CD4-positive, CD25-positive, alpha-beta regulatory T cell (primary cell): ENCODE measurements at places on chromosomes 4 and X. TPM values are rescaled to one million over a fixed set of nuclear protein-coding genes. Genes with fewer than 3 reads are reported as not detected.

IL21 gene
- 0.20 TPM for total RNA-seq

DNA sequence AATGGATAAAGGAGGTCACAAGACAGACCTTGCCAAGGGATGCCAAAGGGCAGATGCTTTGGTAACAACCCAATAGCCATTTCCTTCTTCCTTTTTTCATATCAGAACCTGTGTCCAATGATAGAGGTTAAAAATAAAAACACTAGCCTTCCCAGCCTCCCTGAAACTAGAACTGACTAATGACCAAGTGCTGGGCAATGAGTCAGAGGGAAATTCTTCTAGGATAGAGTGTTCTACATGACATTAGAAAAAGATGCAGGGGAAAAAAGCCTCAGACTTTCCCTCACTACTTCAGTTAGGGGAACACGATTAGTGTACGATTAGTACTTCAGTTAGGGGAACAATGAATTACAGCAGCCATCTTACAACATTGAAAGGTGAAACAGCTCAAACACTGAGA lies 29.3 kb upstream of the FAM47C start:
- no peaks in the 10 kb centered on the region for H3K4me1 ChIP-seq
- H3K27ac ChIP-seq, result no peak overlapping the region
- no peaks in the 10 kb centered on the region for H3K36me3 ChIP-seq
- DNase-seq, result no peak
- no peak overlapping the region for H3K4me3 ChIP-seq

CXCL8 gene
- 0.52 TPM for total RNA-seq

PDZD4 gene
- total RNA-seq, result 4.9 TPM

LONRF3 gene
- total RNA-seq, result 5.3 TPM

UGT2B7 gene
- total RNA-seq, result not detected

- H3K27ac ChIP-seq, result no peak overlapping the region
- no peaks in the 10 kb centered on the region for H3K4me1 ChIP-seq
- H3K4me3 ChIP-seq, result no peak overlapping the region
- H3K27me3 ChIP-seq, result no peaks in the 10 kb centered on the region
These were observed 346.2 kb downstream of the ARHGAP10 start for GRCh38 chr4:148078061-148078460.

DNA sequence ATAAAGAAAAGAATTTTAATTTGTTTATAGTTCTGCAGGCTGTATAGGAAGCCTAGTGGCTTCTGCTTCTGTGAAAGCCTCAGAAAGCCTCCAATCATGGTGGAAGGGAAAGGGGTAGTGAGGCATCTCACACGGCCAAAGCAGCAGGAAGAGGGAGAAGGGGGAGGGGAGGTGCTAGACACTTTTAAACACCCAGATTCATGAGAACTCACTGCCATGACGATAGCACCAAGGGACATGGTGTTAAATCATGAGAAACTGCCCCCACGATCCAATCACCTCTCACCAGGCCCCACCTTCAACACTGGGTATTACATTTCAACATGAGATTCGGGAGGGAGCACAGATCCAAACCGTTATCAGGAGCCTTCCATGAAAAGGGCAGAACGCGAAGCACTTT lies 18.1 kb downstream of the SMIM31 start:
- no peak for DNase-seq
- H3K27me3 ChIP-seq, result peaks cover 3% of the 10 kb centered on the region
- no peak overlapping the region for H3K4me3 ChIP-seq
- H3K36me3 ChIP-seq, result no peaks in the 10 kb centered on the region
- H3K4me1 ChIP-seq, result no peaks in the 10 kb centered on the region
- H3K27ac ChIP-seq, result no peak overlapping the region

TRMT2B gene
- 41.3 TPM for total RNA-seq

DNAJB14 gene
- total RNA-seq, result 66.1 TPM

DNA sequence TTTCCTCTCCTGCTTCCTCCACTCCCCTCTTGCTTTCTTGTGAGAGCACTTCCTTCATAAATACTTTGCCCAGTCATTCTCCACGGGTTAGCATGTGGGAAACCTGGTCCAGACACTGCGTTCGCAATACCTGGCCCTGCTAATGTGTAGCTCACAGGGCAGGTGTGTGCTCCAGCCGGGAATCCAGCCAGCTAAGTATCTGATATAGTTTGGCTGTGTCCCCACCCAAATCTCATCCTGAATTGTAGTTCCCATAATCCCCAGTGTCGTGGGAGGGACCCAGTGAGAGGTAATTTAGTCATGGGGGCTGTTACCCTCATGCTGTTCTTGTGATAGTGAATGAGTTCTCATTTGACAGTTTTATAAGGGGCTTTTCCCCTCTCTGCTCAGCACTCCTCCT lies 32.2 kb upstream of the STX18 start:
- H3K36me3 ChIP-seq, result no peaks in the 10 kb centered on the region
- no peak overlapping the region for H3K27ac ChIP-seq
- DNase-seq, result no peak
- H3K4me1 ChIP-seq, result no peaks in the 10 kb centered on the region

DNA sequence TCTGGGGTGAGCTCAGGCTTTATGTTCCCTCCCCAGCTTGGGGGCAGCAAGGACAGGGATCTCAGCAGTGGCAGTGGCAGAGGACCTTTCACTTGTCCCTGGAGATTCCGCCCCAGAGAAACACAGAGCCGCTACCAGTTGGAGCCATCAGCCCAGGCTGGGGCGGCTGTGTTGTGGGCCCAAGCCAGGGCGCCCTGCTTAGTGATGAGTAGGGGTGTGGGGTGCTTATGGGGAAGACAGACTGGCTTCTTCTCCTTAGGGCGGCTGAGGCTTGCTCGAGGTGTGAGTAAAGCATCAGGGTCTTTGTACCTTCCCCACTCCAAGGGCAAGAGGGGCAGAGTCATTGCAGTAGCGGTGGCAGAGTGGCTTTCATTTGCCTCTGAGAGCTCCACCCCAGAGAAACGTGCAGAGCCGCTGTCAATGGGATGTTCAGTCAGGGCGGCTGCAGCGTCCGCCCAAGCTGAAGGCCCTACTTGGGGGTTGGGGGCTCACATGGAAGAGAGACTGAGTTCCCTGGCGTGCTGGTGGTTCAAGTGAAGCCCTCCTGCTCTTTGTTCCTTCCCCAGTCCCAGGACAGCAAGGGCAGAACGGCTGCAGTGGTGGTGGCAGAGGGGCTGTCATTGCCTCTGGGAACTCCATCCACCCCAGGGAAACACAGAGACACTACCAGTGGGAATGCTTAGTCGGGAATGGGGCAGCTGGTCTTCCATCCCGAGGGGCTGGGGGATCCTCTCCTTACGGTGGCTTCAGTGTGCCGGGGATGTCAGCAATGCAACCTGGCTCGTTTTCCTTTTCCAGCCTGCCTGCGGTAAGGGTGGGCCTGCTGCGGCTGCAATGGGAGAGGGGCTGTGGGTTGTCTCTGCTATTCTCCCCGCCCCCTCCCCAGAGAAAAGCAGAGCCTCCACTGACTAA lies 2142.5 kb upstream of the TENM3 start:
- no peaks in the 10 kb centered on the region for H3K4me1 ChIP-seq
- no peaks in the 10 kb centered on the region for H3K36me3 ChIP-seq
- DNase-seq, result no peak

DNA sequence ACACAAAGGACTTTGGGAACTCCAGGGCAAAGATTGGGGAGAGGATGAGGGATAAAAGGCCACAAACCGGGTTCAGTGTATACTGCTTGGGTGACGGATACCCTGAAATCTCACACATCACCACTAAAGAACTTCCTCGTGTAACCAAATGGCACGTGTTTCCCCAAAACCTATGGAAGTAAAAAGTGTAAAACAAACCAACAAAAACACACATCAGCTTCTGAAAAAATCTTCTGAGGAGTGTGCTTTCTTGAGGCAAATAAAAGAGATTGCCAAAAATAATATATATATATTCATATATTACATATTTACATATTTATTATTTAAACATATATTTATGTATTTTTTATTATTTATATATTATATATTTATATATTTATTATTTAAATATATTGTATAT lies 3.9 kb downstream of the P2RY8 start:
- no peak overlapping the region for H3K27ac ChIP-seq
- peaks cover 25% of the 10 kb centered on the region for H3K36me3 ChIP-seq
- H3K4me3 ChIP-seq, result peak overlapping the region; percentile 21
- peaks cover 51% of the 10 kb centered on the region for H3K4me1 ChIP-seq
- no peaks in the 10 kb centered on the region for H3K27me3 ChIP-seq
- no peak for DNase-seq

GRCh38 chr4:165625281-165625680 lies 246.5 kb downstream of the CPE start:
- no peaks in the 10 kb centered on the region for H3K27me3 ChIP-seq
- H3K36me3 ChIP-seq, result no peaks in the 10 kb centered on the region
- no peak overlapping the region for H3K4me3 ChIP-seq
- no peak for DNase-seq
- H3K27ac ChIP-seq, result no peak overlapping the region

SPINK2 gene
- total RNA-seq, result 2.0 TPM

DNA sequence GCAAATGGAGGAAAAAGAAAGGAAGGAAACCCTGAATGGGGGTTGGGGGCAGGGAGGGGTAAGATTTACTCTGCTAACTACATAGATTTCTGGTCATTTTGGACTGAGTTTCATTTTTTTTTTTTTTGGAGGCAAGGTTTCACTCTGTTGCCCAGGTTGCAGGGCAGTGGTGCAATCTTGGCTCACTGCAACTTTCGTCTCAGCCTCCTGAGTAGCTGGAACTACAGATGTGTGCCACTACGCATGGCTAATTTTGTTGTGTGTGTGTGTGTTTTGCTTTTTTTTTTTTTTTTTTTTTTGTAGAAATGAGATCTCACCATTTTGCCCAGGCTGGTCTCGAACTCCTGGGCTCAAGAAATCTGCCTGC lies 223.5 kb downstream of the APBB2 start:
- H3K4me3 ChIP-seq, result no peak overlapping the region
- H3K4me1 ChIP-seq, result no peaks in the 10 kb centered on the region
- H3K27me3 ChIP-seq, result no peaks in the 10 kb centered on the region

DNA sequence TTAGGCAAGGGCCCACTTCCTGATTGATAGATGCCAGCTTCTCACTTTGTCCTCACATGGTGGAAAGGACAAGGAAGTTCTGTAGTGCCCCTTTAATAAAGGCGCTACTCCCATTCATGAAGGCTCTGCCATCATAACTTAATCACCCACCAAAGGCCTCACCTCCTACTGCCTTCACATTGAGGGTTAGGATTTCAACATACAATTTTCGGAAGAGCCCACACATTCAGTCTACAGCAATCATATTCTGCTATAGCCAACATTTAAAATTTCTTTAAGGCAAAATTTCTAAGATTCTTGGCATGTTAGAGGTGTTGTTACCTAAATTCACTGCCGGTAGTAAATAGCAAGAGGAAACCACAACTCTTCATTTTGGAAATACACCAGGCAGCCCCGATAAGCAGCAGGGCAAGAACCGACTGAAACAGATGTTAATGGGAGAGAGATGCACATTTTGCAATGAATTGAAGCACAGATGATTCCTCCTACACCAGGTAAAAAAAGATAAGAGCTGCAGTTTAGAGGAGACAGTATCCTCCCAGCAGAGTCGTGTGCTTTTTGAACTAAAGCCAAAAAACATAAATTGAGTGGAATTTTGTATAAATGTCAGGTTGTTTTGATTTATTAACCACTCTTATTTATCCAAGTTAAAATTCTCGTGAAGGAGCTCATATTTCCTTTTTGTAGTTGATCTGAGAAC lies 594.9 kb downstream of the KCTD8 start:
- no peak for DNase-seq
- no peaks in the 10 kb centered on the region for H3K36me3 ChIP-seq
- no peaks in the 10 kb centered on the region for H3K27me3 ChIP-seq
- H3K4me3 ChIP-seq, result no peak overlapping the region

ESX1 gene
- not detected for total RNA-seq

DNA sequence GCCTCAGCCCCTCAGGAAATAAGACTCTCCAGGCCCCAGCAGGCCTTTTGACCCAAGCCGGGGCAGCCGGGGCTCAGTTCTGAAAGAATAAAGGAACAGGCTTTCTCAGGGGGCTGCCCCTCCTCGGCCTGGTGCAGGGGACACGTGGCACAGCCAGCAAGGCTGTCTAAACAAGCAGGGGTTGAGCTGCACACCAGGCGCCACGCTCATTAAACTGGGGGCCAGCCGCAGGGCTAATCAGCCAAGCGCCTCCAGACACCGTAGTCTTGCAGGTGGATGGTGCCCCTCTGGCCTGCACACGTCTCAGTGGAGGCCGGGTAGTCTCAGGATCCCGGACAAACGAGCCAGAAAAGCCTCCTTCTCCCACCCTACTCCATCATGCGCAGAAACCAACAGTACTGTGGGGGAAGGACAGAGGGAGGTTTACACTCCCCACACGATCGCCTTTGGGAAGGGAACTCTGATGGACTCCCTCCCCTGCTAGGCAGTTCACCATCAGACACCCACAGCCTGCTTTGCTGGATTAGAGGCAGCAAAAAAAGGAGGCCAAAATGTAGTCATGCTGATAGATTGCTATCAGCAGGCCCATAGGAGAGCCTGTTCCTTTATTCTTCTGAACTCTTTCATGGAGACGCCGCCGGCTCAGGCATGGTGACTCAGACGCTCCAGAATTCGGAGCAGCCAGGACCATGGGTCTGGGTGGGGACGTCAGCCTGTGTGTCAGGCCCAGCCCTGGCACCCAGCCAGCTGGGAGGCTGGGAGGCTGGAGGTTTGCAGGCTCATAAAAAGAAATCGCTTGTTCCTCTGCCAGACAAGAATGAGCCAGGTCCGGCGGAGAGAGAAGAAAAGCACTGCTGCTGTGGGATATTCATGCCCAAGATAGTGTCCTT lies 342.4 kb downstream of the BCOR start:
- no peak overlapping the region for H3K27ac ChIP-seq
- no peaks in the 10 kb centered on the region for H3K27me3 ChIP-seq
- H3K4me3 ChIP-seq, result no peak overlapping the region
- no peaks in the 10 kb centered on the region for H3K36me3 ChIP-seq
- H3K4me1 ChIP-seq, result no peaks in the 10 kb centered on the region
- DNase-seq, result no peak

GRCh38 chr4:83753260-83753659 lies 217.4 kb downstream of the GPAT3 start:
- H3K4me3 ChIP-seq, result no peak overlapping the region
- H3K4me1 ChIP-seq, result no peaks in the 10 kb centered on the region
- DNase-seq, result no peak
- no peaks in the 10 kb centered on the region for H3K36me3 ChIP-seq
- H3K27ac ChIP-seq, result no peak overlapping the region

GRCh38 chr4:185846505-185847150 lies 34.6 kb upstream of the SORBS2 start:
- H3K27me3 ChIP-seq, result no peaks in the 10 kb centered on the region
- H3K36me3 ChIP-seq, result no peaks in the 10 kb centered on the region
- no peak overlapping the region for H3K27ac ChIP-seq
- H3K4me3 ChIP-seq, result no peak overlapping the region
- no peaks in the 10 kb centered on the region for H3K4me1 ChIP-seq

GRCh38 chr4:25401066-25401465 lies 24.0 kb downstream of the ANAPC4 start:
- H3K27ac ChIP-seq, result no peak overlapping the region
- DNase-seq, result no peak
- peaks cover 90% of the 10 kb centered on the region for H3K36me3 ChIP-seq
- H3K27me3 ChIP-seq, result no peaks in the 10 kb centered on the region

DNA sequence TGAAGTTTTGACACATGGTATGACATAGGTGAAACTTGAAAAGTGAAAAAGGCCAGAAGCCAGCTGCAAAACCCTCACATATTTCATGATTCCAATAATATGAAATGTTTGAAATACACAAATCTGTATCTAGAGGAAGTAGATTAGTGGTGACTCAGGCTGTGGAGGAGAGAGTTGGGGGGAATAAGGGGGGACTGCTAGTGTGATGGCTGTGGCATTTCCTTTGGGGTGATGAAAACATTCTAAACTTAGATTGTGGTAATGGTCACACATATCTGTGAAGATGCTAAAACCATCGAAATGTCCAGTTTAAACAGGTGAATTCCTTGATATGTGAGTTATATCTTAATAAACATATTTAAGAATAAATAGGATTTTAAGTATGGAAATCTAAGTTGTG lies 343.5 kb upstream of the SFRP2 start:
- no peaks in the 10 kb centered on the region for H3K27me3 ChIP-seq
- H3K27ac ChIP-seq, result no peak overlapping the region
- no peaks in the 10 kb centered on the region for H3K4me1 ChIP-seq
